Neural crest cell (in vitro differentiated cells): ENCODE measurements at places on chromosomes 12 and 14.

- peak; percentile 33 for DNase-seq
Observed at GRCh38 chr14:75279153-75279762, 630 bp downstream of the FOS start.

- no peak for DNase-seq
Observed at GRCh38 chr12:95522692-95523091, 28.6 kb downstream of the USP44 start.

DNA sequence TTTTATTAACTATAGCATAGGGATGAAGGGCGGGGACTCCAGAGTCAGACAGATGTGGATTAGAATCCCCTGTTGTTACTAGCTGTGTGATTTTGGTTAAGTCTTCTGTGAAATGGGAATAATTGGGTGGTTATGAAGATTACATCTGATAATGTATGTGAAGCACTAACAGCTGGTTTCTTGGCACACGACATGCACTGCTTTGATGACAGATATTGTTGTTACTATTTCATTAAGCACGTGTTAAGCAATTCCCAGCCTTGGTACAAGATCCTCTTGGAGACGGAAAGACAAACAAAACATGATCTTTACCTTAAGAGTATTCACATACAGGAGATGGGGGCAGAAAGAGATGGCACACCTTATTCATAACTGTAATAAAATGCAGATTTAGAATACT is 7.9 kb downstream of the PPFIBP1 start:
- no peak for DNase-seq

GRCh38 chr12:131121705-131122405 is 168.1 kb downstream of the ADGRD1 start:
- DNase-seq = no peak

DNA sequence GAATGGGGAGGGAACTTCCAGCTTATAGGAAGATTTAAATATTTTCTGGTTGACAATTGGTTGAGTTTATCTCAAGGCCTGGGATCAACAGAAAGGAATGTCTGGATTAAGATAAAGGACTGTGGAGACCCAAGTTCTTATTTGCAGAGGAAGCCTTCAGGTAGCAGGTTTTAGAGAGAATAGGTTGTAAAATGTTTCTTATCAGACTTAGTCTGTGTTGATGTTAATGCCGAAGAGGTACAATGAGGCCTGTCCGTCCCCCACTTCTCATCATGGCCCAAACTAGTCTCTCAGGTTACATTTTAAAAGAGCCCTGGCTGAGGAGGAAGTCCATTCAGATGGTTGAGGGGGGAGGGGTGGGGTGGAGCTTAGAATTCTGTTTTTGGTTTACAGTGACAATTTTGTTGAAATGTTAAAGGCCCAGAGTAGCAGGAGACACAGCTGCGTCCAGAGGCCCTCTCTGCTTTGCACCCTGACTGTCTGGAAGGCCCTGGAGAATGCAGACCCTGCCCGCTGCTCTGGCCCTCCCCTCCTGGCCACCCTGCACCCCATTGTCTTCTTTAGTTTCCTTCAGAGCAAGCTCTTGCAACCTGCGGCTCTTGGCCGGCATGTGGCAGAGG is 672.5 kb upstream of the TMEM132C start:
- no peak for DNase-seq

DNA sequence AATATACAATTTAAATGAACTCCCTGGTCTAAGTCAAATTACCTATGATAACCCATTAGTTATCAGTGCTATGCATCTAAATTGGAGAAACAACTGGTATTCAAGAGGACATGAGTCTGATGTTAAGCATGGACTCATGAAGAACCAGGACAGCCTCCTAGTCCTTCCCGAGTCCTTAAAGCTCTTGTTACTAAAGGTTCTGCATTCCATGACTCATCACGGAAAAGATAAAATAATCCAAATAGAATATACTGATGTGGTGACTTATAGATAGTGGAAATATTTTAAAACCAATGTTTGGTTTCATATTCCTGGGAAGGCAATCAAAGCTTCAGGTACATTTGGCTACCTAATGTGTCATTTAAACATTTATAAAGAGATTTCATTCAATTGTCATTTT is 117.2 kb upstream of the PMCH start:
- DNase-seq = no peak

GRCh38 chr14:36866867-36867266 is 205.2 kb downstream of the PAX9 start:
- DNase-seq = no peak

- DNase-seq = no peak
Observed at GRCh38 chr14:68762953-68763764, 29.7 kb downstream of the ZFP36L1 start.

GRCh38 chr14:50001151-50001998 is 108.5 kb downstream of the ARF6 start:
- no peak for DNase-seq
